Stimulated activated CD4-positive, alpha-beta T cell treated with anti-CD3 and anti-CD28 coated beads, Interleukin-2, amount 100 ng/mL, for 24 hours (primary cell): ENCODE measurements at places on chromosomes 2 and 18.

DNA sequence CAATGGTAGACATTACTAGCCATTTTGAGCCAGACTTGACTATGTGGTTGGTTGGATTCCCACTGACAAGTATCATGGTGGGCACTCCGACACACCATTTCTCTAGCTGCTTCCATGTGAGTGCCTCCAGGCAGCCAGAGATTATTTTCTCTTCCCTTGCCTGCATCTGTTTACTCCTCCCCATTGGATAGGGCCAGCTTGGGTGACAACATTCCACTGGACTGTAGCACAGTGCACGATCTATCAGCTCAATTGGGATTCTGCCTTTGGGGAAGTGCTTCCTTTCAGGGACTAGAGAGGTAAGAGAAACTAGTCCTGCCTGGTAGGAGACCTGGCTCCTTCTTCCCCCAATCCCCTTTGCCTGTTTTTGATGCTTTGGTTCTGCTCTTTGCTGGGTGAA, 49.0 kb upstream of the MAP4K3 start:
- no peak for DNase-seq

DNA sequence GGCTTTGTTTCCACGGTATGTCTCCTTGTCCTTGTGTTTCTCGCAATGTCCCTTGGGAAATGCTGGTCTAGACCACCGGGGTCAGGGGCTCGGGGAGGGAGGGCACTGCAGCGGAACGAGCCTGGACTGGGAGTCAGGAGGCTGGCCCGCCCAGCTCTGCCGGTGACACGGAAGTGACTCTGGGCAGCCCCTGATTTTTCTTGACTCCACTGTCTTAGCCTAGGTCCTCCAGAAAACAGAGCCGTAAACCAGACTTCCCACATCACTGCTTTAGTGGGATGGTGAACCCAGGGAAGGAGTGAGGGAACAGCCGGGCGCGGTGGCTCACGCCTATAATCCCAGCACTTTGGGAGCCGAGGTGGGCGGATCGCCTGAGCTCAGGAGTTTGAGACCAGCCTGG, 144.2 kb downstream of the ASB1 start:
- DNase-seq: no peak

- no peak for DNase-seq
Measured at GRCh38 chr2:191656391-191656790, 21.5 kb upstream of the NABP1 start.

- DNase-seq: no peak
Measured at GRCh38 chr18:3982541-3982940, 472.6 kb downstream of the DLGAP1 start.

DNA sequence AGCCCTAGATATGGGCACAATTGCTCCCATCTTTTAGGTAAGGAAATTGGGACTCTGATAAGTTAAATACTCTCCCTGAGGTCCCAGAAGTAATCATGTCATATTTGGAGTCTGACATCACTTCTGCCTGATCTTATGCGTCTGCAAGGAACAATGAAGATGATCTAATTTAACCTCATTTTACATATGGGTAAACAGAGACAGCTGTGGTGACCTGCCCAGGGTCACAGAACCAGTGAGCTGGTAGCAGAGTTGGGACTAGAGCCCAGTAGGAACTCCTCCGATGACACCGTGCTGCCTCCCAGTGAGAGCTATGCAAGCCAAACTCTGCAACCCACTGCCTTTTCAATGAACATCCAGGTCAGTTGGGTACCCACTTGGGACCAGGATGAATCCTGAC, 17.8 kb downstream of the CTAGE1 start:
- DNase-seq: no peak
